Stimulated activated CD8-positive, alpha-beta memory T cell treated with anti-CD3 and anti-CD28 coated beads, Interleukin-15, amount 100 ng/mL, for 1 hour (primary cell): ENCODE measurements at places on chromosomes 3 and 15.

GRCh38 chr3:139107424-139108252 is 62.9 kb upstream of the PRR23C start:
- DNase-seq = no peak

GRCh38 chr15:100559330-100559729 is 30.6 kb upstream of the CERS3 start:
- no peak for DNase-seq

DNA sequence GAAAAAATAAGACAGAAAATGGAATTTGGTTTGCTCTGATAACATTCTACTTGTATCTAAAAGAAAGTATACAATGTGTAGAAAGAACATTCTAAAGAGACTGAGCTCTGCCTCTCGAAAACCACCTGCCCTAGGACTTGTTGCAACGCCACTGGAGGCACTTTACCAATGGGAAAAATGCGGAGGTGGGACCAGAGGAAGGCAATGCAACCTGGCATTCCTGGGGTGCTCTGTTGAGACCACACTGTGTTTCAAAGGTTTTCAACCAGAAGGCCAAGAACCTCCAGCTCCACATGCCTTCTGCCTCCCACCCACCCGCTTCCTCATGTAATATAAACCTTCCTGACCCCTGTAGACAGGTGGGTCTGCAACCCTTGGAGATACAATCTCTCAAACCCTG is 4.5 kb downstream of the PROK2 start:
- no peak for DNase-seq

DNA sequence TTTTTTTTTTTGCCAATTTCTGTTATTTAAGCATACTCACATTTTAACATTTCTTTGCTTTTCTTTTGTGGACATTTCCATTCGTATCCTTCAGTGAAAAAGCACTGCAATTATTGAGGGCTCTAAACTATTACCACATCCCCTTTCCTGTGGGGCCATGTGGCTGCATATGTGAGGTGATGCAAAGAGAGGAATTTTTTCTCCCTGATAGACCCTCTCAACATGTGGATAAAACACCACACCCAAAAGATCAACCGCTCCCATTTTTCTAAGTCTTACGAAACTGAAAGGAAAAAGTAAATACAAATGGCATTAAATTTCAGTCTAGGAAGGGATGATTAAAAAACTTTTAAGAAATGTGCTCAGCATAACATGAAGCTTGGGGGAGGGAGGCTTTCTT is 68.8 kb downstream of the DNAJC13 start:
- no peak for DNase-seq

DNA sequence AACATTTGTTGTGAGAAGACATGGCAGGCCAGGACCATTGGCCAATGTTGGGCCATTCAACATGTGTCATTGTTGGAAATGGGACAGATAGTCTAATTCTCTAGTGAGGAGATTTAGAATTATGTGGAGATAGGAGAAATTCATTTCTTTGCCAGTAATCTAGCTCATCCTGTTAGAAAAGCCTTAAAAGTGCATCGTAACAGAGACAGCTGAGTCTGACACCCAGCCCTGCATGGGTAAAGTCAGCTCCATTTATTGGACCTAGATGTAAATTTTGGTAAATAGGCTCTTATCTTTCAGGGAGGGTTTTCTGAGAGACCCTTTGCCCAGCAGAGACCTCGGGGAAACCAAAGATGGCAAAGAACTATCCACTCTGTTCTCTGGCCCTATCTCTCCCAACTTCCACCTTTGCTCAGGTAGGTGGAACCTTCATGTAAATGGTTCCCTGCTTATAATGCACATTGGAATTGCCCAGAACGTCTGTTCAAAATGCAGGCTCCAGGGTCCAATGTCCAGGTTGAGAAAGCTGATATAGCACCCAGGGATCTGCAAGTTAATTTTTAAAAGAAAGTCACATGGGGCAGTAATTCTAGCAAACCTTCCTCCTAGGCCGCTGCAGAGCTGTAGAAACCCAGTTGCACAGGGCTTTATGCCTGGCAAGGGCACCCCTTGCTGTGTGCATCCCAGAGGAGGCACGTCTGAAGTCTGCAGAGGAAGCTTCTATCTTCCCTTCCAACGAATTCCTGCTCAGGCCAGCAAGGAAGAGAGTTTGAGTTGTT is 365.9 kb upstream of the PROK2 start:
- no peak for DNase-seq

GRCh38 chr15:66413579-66413978 is 26.9 kb downstream of the MAP2K1 start:
- no peak for DNase-seq

GRCh38 chr15:73907035-73907408 is 19.2 kb upstream of the LOXL1 start:
- no peak for DNase-seq

DNA sequence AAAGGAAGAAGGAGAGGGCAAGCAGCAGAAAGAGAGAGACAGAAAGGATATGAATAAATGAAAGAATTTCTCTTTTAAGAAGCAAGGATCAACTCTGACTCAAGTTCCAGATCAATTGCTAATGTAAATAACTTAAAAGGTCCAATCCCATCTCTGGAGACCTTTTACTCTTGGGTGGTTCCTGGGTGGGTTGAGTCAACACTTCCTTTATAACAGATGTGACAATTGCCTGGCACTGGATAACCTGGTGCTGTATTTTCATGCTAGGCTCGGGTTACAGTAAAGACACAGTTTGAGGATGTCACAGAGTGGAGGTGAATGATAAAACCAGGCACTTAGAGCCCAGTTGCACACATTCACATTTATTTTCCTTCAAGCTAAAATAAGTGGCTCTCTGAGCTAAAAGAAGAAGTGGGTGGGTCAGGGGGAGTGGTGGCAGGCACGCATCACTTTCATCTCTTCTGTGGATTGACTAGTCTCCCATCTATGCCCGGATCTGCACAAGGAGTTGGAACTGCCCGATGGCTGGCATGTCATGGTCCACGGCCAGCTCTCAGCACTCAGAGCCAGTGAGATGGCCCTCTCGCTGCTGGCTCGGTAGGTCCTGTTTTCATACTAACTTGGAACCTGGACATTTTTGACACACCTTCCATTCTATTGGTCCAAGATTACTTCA is 465.8 kb downstream of the FOXP1 start:
- DNase-seq = no peak

- no peak for DNase-seq
Observed at GRCh38 chr3:8990266-8991215, 27.3 kb upstream of the RAD18 start.

DNA sequence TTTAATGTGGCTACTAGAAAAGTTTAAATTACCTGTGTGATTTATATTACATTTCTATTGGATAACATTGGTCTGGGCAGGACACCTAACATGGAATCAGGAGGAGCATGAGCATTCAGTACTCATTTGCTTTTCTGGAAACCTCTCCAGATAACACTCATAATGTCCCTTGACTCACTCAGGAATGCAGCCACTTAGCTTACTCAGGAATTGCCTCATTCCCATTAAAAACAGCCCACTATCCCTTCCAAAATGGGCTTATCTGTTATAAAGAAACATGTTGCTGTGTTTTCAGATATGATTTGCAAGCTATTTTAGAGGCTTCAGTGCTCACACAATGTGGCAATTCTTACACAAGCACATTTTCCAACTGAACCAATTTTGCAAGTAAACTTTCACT is 17.1 kb downstream of the GBE1 start:
- no peak for DNase-seq

- no peak for DNase-seq
Observed at GRCh38 chr15:47273864-47274263, 443.4 kb upstream of the SEMA6D start.

DNA sequence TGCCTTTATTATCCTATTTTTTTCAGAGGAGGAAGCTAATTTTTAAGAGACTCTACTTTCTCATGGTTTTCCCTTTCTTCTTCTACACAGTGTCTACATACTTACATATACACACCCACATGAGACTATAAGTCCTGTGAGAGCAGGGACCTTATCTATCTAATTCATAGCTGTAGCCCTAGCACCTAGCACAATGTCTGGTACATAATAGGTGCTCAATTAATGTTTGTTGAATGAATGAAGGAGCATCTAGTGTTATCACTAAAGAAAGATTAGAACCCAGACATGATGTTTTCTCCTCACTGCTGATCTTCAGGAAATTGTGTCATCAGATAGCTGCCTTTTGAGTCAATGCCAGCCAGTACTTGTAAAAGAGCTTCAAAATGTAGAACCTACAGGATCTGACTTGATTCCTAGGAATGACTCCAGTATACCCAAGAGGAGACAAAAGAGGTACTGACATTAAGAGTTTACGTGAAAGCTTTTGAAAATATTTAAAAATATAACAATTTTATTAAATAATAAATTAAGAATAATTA is 2.5 kb downstream of the SCG5 start:
- DNase-seq = no peak

- DNase-seq = no peak
Observed at GRCh38 chr3:155242342-155242741, 51.1 kb downstream of the STRIT1 start.

DNA sequence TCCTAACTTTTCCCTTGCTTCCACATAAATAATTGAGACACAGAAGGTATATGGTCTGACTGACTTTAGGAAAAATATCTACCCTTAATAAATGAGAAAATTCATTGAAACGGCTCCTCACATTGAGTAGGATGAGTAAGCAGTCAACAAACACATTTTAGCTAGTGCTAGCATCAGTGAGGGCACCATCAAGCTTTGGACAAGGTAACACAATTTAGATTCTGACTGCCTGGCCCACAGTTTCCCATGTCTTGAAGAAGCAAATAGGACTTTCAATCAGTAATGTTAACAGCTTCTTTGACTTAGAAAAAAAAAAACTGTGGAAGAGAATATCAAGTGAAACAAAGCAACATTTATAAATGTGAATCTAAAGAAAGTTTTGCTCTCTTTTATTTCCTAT is 70.1 kb upstream of the MBNL1 start:
- DNase-seq = no peak

DNA sequence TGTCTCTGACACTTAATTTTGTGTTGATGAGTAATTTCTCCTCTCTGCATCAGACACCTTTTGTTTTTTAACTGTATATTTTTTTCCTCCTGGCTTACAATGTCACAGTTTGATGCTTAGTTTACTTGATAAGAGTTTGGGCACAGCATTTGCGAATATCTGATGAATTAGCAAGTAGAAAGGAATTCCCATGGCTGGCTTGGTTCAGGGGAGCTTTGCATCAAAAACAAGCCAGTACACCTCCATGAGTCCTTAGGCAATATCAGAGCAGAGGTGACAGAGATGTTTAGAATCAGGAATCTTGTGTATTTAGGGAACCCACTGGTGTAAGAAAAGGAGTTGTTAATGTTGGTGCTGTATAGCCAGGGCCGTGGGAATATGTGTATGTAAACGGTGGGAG is 9.3 kb downstream of the ARHGEF26 start:
- no peak for DNase-seq

DNA sequence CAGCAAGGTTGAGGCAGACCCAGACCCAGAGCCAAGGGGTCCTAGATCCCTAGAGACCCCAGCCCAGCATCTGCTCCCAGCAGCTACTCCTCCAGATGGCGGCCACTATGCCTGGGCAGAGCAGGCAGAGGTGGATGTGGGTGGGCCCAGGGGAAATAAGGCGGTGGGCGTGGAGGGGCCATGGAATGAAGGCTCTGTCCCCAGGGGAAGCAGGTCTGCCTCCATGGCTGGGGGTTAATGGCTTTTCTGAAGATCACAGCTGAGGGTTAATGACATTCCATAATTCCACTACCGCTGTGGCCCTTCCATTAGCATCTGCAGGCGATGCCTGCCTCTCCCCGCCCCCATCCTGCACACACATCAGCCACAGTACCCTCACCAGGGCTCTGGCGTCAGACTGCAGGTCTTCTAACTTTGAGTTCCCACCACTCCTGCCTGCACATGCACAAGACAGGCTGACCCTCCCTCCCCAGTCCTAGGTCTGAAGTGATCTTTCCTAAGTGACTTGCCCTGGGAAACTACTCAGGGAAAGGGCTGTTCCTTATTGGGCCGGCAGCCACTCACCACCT is 41.2 kb downstream of the CCDC33 start:
- no peak for DNase-seq

DNA sequence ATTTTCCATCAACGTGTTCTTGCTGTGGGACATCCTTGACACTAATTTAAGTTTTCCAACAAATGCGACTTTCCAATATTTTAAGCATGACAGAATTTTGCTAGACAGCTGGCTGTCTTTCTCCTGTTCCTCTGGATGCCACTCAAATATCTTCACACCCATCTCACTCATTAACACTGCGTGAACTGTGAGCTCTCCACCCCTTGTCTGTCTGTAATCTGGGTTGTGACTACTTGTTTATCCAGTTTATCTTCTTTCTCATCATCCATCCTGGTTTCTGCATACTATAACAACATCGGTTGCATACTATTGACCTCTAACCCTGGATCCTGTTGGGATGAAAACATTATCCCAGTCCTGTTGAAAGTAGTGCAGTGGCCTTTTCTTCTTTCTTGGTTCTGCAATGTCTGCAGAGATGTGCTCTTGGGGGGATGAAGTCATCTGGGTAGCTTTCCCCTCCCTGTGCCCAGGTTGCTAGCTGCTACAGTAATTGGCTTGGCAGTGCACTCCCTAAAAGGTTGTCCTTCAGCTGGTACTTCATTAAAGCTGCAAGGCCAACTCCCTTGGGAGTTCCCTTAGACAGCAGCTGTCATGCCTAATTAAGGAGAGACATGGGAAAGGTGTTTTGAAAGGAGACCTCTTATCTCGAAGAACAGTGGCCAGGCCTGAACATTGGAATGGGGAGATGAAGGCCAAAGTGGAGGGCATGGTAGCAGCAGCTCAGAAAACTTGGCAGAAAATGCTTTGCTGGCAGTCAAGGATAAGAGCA is 24.7 kb downstream of the KAT2B start:
- no peak for DNase-seq
